GOT3 (cell line): ENCODE measurements at places on chromosomes 11 and 22.
A peak's percentile ranks its signal among the peaks of the same experiment; 100 is the strongest.

DNA sequence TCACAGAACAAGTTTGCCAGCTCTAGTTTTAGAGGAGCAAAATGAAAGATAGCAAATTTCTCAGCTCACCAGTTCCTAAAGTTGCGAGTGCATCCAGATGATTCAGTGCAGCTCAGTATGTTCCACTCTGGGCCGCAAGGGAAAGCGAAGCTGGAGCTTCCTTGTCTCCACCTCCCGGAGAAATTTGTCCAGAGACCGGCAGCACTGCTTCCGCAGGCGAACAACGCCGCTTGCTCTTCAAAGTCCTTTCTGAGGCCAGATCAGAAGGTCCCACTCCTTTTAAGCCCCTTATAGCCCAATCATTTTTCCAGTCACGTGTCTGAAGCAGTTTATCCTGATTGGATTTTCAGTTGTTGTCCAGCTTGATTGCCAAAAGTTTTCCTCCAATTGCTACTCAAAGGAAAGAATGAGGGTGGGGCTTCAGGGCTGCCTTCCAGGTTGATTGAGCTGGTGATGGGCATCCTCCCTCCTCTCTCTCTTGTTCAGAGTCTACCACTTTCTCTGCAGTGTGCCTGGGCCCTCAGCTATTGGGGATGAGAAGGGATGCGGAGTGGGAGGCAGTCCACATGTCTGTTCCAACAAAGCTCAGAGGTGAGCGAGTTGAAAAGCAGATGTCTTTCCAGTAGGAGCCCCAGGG lies at the start of gene ZNF280A:
Gene ZNF280A, minus strand, starts transcription at position 251 of the 637 bp plus-strand sequence. CDS start 4,640 bp downstream, outside the sequence.
- DNase-seq, result peak; percentile 7

DNA sequence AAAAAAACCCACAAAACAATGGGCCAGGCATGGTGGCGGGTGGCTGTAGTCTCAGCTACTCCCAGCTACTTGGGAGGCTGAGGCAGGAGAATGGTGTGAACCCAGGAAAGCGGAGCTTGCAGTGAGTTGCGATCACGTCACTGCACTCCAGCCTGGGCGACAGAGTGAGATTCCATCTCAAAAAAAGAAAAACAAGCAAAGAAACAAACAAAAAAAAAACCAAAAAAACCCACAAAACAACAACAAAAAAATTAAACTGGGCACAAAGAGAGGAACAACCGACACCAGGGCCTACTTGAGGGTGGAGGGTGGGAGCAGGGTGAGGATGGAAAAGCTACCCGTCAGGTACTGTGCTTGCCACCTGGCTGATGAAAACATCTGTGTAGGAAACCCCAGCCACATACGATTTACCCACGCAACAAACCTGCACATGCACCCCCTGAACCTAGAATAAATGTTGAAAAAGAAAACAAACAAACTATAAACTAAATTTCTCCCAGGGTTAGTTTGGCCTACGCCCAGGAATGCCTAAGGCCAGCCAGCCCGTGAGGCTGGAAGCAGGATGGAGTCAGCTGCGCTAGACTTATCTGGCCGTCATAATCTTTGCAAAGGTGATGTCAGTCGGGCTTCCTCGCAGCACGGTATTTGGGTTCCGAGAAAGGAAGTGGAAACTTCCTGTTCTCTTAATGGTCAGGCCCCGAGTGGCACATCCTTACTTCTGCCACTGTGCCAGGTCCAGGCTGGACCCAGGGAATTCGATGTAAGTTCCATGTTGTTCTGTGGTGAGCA lies 21.9 kb upstream of the CYB5R3 start:
- no peak for DNase-seq

DNA sequence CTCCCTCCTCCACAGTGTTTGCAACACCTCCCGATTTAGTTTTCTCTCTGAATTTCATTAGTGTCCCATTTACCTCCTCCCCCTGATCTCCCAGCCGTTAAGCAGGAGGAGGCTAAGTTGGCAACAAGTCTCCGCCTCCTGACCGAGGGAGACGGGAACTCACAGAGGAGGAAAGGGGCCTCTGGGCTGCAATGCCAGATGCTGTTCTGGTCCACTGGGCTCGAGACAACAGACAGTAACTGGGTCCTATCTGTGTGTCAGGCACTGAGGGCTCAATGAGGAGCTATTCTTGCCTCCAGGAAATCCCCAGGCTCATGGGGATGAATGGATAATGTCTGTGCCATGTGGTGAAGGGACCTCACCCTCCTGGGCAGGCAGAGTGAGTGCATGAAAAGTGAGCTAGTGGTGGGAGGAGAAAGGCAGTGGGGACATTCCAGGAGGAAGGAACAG lies 228.1 kb downstream of the TENM4 start:
- no peak for DNase-seq

- DNase-seq, result no peak
Measured at GRCh38 chr11:9169595-9170295, 78.3 kb upstream of the SCUBE2 start.

DNA sequence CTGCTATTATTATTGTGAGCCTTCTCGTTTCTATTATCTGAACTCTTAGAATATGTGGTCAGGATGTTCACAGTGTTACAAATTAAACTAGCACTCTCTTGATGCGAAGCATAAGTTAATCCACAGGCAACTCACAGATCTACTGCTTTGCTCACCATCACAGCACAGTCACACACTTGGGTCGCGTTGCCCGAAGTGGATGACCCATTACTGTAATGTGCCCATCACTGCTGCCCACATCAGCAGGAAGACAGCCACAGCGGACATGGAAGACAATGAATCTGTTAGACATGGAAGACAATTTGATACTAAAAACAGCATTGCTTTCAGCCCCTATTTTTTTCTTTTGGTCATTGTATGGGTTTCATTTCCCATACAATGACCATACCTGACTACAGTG lies 216.4 kb upstream of the B3GAT1 start:
- no peak for DNase-seq

DNA sequence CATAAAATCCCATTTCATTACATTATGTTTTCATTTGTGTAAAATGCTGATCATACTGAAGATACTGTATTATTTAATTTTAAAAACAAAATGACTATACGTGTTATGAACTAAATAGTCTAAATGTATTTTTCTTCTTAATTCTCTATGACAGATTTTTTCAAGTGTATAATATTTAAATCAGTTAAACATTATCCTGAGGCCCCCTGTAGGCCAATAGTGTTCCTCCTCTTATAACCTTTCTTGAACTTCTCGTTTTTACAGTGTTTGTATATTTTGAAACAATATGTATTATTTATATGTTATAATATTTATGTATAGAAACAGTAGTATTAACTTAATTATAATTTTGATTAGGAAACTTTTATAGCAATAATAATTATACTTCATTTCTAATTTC lies 151.1 kb upstream of the CHORDC1 start:
- DNase-seq, result no peak

- DNase-seq, result no peak
Measured at GRCh38 chr22:30863081-30863833, 105.3 kb downstream of the MORC2 start.

DNA sequence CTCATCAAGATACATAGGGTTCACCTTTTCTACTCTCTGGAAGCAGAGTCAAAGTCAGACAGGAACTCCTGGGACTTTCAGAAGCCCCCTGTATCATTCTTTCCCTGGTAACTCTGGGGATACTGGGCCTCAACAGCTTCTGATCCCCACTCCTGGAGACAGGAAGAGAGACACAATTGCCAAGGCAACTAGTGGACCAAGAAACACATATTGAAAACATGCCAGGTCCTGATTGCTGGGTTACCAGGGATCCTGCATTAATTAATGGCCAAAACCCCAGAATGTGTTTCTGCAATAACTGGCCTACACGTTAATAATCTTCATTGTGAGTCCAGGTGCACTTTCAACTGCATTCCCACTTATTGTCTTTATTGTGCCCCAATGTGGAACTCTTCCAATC lies 260.8 kb upstream of the POU2AF2 start:
- DNase-seq, result no peak

DNA sequence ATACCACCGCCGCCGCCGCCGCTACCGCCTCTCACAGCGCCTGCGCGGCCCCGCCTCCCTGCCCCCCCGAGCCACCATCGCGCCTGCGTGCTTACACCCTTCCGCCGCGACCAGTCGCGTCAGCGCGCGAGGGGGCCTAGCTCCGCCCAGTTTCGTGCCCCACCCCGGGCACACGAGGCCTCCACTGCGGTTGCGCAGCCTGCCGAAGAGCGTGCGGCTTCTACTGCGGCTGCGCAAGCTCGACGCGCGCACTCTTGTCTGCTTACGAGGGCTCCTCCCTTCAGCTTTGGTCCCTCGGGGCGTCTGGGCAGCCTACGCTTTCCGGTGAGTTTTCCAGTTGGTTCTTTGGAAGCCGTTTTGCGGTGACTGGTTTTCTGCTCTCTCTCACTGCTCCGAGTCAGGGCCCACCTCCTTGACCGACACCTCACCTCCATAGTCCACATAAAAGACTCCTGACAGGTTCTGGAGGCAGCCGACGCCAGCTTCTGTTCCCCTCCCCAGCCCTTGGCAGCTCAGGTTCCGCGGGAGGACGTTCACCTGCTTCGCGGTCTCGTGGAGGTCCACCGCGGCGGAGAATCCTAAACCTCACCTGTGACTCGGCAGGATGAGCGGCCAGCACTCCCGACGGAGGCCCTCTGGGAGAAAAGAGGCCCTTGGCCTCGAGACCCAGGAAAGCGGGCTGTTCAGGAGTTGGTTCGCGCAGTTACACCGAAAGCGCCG lies at the start of gene PITPNB:
Gene PITPNB, minus strand, starts transcription at position 35 of the 720 bp plus-strand sequence. CDS start 65 bp downstream, outside the sequence.
- DNase-seq, result peak; percentile 91

DNA sequence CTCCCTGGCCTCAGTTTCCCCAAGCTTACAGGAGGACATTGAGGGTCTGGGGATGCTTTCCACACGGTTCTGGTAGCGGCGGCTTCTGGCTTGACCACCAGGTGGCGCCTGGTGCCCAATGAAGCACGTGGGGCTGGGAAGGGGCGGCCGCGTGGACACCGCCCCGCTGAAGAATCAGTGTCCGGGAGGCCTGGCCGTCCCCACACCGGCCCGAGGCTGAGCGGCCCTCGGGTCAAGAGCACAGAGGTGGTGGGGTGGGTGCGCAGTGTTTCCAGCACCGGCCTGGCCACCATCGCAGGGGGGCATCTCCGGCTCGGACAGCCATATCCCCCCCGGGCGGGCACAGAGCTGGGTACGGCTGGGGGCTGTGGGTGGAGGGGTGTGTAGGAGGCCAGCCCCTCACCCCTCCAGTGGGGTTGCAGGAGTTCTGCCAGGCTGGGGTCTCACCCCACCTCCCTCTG lies 27.8 kb upstream of the PPARA start:
- no peak for DNase-seq

DNA sequence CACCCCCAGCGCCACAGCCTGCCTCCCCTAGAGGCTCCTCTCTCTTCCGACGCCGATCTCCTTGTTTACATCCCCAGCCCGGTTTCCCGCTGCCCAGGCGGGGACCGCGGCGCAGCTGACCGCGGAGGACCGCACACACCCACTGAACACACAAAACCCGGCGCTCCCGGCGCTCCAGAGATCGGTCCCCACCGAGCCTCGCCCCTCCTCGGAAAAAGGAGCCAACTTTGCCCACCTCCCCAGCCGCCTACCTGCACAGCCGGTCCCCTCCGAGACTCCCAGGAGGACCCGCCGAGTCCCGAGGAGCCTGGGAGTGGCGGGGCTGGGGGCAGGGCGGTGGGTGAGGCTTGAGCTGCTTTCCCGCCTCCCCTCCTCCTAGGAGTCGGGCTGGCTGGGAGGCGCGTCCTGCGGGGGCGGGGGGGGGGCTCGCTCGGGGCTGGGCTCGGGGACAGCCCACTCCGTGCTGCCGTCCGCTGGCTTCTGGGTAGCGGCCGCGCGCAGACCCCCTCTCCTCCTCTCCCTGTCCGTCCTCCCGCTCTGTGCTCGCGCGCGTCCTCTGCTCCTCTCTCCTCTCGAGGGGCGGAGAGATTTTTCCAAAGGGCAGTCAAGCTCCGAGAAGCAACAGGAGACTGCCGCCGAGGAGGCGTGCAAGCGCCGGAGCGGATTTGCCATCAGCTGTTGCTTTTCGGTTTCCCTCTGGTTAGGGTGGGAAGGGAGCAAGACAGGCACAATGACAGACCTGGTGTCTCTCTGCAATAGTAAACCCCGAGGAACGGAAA lies at the start of gene FXYD6:
Gene FXYD6, minus strand, starts transcription at position 318 of the 779 bp plus-strand sequence. CDS start 33,882 bp downstream, outside the sequence.
- DNase-seq, result no peak

- DNase-seq, result no peak
Measured at GRCh38 chr11:119376197-119376847, 5.2 kb downstream of the USP2 start.

DNA sequence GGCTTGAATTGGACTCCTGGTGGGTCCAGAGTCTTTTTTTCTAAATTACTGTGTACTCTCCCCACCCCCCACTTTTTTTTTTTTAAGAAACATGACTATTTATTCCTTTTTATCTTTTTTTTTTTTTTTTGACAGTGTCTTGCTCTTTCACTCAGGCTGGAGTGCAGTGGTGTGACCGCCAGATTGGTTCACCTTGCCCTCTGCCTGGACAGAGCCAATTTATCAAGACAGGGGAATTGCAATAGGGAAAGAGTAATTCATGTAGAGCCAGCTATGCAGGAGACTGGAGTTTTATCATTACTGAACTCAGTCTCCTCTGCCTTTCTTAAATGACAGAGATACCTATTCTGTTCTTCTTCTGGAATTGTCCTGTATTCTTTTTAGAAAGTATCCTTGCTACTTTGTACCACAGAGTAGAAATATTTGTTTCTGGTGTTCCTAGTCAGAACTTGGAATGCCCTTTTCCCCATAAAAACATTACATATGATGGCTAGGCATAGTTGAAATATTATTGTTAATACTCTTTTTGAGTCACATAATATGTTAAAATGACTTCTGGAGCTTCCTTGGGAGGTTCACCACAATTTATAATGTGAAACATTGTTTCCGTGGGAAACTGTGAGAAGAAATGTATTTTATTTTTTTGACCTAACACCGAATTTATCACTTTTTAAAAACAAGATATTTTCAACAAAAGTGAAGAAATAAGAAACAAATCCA lies 95.6 kb downstream of the UVRAG start:
- DNase-seq, result no peak
